ENCODE measurements at places on chromosomes 11 and 22.

GRCh38 chr11:45458269-45458668 is 172.1 kb upstream of the SYT13 start:
- no peak for DNase-seq

GRCh38 chr11:60923326-60923725 is 934 bp upstream of the TMEM132A start:
- DNase-seq: no peak

GRCh38 chr11:70482529-70482917 is 84.2 kb downstream of the CTTN start:
- no peak for DNase-seq

DNA sequence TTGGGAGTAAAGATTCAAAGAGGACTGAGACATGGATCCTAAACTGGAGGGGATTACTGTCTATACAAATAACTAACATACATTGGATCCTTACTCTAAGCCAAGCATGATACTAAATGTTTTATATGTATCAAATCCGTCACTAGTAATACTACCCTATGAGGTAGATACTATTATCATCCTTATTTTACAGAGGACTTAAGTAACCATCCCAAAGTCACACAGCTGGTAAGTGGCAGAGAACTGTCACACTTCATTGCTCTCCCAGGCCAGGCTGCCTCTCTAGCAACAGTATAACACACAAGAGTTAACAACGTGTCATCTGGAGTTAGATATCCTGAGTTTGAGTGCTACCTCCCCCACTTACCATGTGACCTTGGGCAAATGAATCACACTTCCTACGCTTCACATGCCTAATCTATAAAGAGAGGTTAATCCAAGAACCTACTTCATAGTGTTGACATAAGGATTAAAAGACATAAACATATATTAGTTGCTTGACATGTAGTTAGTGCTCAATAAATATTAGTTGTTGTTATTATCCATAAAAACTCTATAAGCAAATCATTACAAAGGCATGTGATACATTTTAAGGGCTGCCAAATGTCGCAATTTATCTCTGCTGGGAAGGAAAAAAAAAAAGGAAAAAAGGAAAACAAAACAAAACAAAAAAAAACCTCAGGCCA is 33.8 kb upstream of the SPON1 start:
- DNase-seq: no peak

GRCh38 chr11:41522899-41523672 is 63.6 kb upstream of the LRRC4C start:
- no peak for DNase-seq
